Calu3 (cell line): ENCODE measurements at places on chromosomes 4 and X.

- no peak overlapping the region for H3K27ac ChIP-seq
- no peak for DNase-seq
- no peaks in the 10 kb centered on the region for H3K27me3 ChIP-seq
- peaks cover 11% of the 10 kb centered on the region for H3K36me3 ChIP-seq
These were observed 38.0 kb downstream of the PI4K2B start for GRCh38 chr4:25271866-25272265.

DNA sequence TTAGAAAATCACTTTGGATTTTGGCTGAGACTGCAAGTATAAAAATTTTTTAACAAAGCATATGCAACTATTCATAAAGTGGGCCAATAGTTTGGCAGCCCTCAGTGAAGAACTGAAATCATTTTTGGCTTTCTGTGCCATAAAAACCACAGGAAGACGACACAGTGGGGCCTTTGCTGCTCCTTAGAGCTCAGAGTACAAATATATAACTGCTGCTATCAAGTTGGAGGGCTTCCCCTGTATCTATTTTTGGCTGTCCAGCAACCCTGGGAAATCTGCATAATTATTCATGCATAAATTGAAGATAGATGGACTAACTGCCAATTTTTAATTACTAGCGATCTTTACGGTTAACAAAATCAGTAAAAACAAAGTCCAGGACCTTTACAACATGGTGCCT lies 51.5 kb upstream of the FTHL17 start:
- no peak for DNase-seq
- H3K27me3 ChIP-seq = no peaks in the 10 kb centered on the region
- H3K36me3 ChIP-seq = no peaks in the 10 kb centered on the region
- no peaks in the 10 kb centered on the region for H3K4me1 ChIP-seq
- no peak overlapping the region for H3K27ac ChIP-seq

DNA sequence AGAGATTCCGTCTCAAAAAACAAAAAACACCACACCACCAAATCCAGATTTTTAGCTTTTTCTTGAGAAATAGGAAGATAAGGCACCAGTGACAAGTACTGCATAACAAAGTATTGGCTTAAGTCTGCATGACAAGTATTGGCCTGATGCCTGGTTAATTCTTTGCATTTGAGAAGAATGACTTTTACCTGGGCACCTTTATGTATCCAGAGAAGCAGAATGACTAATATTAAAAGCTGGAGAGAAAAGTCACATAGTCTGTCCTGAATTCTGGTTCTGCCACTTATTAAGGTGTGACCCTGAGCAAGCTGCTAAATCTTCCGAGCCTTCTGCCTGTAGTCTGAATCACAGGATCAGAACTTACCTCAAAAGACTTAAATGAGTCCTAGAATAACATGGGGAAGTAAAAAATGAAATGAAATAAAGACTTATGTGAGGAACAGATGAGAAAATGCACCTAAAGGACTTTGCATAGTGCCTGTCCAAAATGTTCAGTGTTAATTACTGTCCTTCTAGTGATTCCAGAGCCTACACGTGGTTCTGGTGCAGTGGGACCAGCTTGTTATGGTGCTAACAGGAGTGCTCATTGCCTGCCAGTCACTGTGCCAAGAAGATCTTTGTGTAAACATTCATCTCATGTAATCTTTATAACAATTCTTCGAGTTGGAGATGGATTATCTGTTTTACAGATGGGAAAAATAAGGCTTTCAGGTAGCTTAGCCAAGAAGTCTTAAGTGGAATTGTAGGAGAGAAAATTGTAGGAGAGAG lies 31.6 kb downstream of the UGDH start:
- no peak overlapping the region for H3K27ac ChIP-seq
- DNase-seq = no peak
- H3K36me3 ChIP-seq = peaks cover 22% of the 10 kb centered on the region
- H3K4me1 ChIP-seq = peaks cover 7% of the 10 kb centered on the region
- H3K27me3 ChIP-seq = no peaks in the 10 kb centered on the region

DNA sequence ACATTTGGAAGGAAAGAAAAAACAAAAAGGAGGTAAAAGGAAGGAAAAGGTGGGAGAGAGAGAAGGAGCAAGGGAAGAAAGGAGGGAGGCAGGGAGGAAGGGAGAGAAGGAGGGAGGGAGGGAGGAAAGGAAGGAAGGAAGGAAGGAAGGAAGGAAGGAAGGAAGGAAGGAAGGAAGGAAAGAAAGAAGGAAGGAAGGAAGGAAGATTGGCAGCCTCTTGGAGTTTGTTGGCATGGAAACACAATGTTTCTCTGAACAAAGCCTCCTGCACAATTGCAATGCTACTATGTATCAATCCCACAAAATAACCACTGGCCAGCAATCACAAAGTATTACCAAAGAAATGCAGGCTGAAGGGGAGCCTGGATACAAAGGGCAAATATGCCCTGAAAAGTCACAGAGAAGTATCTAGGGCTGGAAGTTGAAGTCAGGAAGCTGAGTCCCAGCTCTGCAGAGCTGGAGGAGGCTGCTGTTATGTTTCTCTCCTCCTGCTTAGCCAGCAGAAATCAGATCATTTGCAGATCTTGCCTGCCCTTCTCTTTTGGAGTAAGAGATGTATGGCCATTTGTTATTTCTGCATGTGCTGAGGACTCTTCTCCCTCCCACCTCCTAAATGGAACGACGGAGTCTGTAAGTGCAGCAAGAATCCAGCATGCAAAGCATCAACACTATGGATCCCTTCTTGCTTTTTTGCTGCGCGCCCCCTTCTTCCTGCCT lies 195.9 kb upstream of the LDB2 start:
- peaks cover 45% of the 10 kb centered on the region for H3K27me3 ChIP-seq
- H3K27ac ChIP-seq = no peak overlapping the region
- no peaks in the 10 kb centered on the region for H3K4me1 ChIP-seq

- H3K27me3 ChIP-seq = no peaks in the 10 kb centered on the region
- DNase-seq = no peak
- H3K36me3 ChIP-seq = no peaks in the 10 kb centered on the region
- H3K4me3 ChIP-seq = no peak overlapping the region
- H3K4me1 ChIP-seq = no peaks in the 10 kb centered on the region
These were observed 291.1 kb downstream of the ARHGAP10 start for GRCh38 chr4:148022975-148023374.

- H3K36me3 ChIP-seq = no peaks in the 10 kb centered on the region
- H3K4me1 ChIP-seq = no peaks in the 10 kb centered on the region
- no peak overlapping the region for H3K27ac ChIP-seq
- H3K27me3 ChIP-seq = no peaks in the 10 kb centered on the region
- H3K4me3 ChIP-seq = no peak overlapping the region
- no peak for DNase-seq
These were observed 15.5 kb upstream of the DCTD start for GRCh38 chr4:182932651-182933050.

DNA sequence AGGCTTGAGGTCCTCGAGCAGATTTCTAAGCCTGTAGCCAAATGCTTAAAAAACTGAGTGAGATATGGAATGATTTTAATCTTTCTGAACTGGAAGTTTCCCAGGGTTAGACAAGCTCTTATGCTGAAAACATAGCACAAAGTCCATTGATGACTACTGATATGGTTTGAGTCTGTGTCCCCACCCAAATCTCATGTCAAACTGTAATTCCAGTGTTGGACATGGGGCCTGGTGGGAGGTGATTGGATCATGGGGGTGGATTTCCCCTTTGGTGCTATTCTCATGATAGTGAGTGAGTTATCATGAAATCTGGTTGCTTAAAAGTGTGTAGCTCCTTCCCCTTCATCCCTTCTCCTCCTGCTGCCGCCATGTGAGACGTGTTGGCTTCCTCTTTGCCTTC lies 454.9 kb downstream of the SPRY1 start:
- no peaks in the 10 kb centered on the region for H3K4me1 ChIP-seq
- no peaks in the 10 kb centered on the region for H3K36me3 ChIP-seq
- H3K4me3 ChIP-seq = no peak overlapping the region
- H3K27ac ChIP-seq = no peak overlapping the region

DNA sequence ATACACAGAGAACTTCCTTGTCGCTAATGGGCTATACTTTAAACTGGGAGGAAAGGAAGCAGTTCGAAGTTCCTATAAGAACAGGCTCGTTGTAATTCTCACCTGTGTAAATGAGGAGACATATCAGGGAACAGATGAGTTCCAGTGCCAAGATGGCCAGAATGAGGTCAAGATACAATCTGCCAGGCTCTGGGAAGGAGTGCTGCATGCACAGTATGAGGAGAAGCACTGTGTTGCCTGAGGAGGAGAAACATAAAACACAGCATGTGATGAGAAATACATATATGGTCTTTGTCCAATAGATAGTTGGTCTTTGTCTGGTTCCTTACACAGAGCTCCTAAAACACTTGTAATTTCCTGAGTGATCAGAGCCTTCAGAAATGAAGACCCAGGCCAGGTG lies 24.3 kb downstream of the TMEM192 start:
- peaks cover 9% of the 10 kb centered on the region for H3K36me3 ChIP-seq
- no peaks in the 10 kb centered on the region for H3K4me1 ChIP-seq
- H3K27ac ChIP-seq = no peak overlapping the region
- no peak overlapping the region for H3K4me3 ChIP-seq

DNA sequence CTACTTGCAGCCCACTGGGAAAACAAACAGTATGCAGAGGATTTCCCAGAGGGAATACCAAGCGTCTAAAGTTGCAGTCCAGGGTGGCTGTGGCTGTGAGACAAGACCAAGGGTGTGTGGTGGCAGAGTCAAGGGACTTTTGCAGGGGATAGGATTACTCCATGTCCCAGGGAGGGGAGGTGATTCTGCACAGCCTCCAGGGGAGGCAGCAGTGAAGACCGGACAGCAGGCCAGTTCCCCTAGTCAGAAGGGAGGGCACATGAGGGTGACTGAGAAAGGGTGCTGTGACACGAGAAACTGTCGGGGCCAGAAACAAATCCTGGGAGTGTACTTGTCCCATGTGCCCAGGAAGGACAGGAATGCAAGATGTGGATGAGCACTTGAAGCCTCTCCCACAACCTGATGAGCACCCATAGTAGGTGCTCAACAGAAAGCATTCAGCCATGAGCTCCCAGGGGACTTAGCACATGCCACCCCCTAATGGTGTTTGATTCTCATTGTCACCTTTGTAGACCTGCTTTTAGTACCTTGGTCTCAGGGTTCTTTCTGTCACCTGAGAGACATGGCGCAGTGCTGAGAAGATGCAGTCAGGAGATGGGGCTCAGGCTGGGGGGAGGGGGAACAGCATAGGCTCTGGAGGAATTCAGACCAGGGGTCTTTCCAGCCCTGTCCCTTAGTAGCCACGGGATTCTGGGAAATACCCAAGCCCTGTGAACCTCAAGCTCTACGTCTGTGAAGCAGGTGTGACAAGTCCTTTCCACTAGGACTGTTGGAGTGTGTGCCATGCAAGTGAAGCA lies 18.1 kb upstream of the HSFX3 start:
- no peaks in the 10 kb centered on the region for H3K27me3 ChIP-seq
- H3K36me3 ChIP-seq = no peaks in the 10 kb centered on the region
- H3K4me3 ChIP-seq = no peak overlapping the region
- no peak for DNase-seq

- H3K4me1 ChIP-seq = no peaks in the 10 kb centered on the region
- H3K4me3 ChIP-seq = no peak overlapping the region
- DNase-seq = peak; percentile 70
- H3K27me3 ChIP-seq = no peaks in the 10 kb centered on the region
- H3K27ac ChIP-seq = no peak overlapping the region
These were observed 58.2 kb upstream of the ZNF157 start for GRCh38 chrX:47311932-47312774.

DNA sequence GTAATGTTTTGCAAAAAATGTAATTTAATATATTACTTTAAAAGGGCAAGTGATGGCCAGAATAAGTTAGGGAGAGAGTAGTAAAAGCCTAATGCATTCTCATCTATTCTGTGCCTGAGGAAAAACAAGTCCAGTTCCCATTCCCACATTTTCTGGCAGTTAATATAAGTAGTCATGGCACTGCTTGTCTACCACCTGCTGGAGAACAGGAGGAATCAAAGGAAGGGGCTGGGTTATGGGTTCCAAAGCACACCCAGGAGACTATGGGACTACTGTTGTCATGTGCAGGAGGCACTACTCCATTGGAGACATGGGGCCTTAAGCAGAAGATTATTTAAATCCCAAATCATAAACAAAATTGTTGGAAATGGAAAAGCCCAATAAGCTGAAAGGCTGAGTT lies 2618.6 kb downstream of the ARAP2 start:
- no peak overlapping the region for H3K4me3 ChIP-seq
- no peak for DNase-seq
- no peaks in the 10 kb centered on the region for H3K27me3 ChIP-seq
- no peaks in the 10 kb centered on the region for H3K36me3 ChIP-seq
- no peak overlapping the region for H3K27ac ChIP-seq
- H3K4me1 ChIP-seq = no peaks in the 10 kb centered on the region
